Uterus (tissue), 4 donors: ENCODE measurements at places on chromosomes 4 and X.

DNA sequence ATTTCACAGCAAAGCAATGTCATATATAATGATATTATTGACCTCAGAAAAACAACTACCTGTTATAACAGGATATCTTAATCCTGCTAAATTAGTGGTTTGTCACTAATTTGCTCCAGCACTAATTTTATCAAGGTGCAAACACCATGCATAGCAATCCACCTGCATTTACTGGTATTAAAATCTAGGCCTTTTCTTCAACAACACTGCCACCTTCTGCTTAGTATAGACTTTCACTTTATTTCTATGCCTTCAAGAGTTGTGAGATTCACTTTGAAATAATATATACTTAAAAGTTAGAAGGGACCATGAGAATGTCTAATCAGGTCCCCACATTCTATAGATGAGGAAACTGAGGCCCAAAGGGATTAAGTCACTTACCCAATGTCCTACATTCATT is 82.1 kb upstream of the IQCM start:
- no peaks in the 10 kb centered on the region for H3K4me1 ChIP-seq
- no peaks in the 10 kb centered on the region for H3K27me3 ChIP-seq
- DNase-seq: no peak
- H3K36me3 ChIP-seq: no peaks in the 10 kb centered on the region
- H3K4me3 ChIP-seq: no peak overlapping the region

DNA sequence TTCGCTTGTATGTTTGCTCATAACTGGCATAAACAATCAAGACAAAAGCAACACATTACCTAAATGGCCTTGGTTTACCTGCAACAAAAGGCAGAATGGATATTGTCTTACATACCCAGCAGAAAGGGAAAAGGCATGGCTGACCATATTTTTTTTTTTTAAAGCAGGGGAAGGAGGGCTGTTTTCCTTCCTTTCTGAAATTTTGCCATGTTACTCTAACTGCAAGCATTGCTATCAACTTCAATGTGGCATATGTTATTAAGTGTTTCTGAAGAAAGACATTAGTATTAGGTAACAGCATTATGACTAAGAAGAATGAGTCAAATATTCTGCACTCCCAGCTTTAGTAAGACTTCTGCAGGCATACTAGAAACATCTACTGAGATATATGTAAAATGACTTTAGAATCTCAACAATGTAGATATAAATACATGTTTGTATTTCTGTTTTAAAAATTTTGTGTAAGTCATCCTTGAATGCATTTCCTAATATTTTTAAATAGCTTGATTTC is 512.6 kb upstream of the FAM241A start:
- H3K27ac ChIP-seq: no peak overlapping the region
- peaks cover 12% of the 10 kb centered on the region for H3K27me3 ChIP-seq
- no peaks in the 10 kb centered on the region for H3K4me1 ChIP-seq
- no peak overlapping the region for H3K4me3 ChIP-seq

- no peaks in the 10 kb centered on the region for H3K27me3 ChIP-seq
- H3K27ac ChIP-seq: no peak overlapping the region
- H3K4me1 ChIP-seq: no peaks in the 10 kb centered on the region
- DNase-seq: no peak
- H3K36me3 ChIP-seq: no peaks in the 10 kb centered on the region
Measured at GRCh38 chr4:5165420-5166369, 114.4 kb downstream of the STK32B start.

DNA sequence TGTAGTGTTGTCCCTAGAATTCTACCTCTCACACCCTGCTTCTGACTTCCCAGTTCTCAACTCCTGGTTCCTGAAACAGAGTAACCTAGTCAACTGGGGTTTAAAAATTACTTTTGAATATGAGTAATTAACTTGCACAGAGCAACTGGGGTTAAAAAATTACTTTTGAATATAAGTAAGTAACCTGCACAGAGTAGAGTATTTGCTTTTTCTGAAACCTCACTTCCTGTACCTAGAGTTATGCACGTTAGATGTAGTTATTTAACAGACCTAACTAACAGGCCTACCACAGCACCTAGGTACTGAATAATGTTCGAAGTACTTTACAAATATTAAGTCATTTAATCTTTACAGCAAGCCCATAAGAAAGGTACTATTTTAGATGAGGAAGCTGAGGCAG is 32.9 kb downstream of the SLC39A8 start:
- H3K27ac ChIP-seq: no peak overlapping the region
- DNase-seq: no peak
- H3K4me3 ChIP-seq: no peak overlapping the region
- no peaks in the 10 kb centered on the region for H3K36me3 ChIP-seq
- H3K4me1 ChIP-seq: no peaks in the 10 kb centered on the region
- H3K27me3 ChIP-seq: no peaks in the 10 kb centered on the region

GRCh38 chr4:43330288-43330687 is 437.8 kb downstream of the GRXCR1 start:
- no peak for DNase-seq
- H3K36me3 ChIP-seq: no peaks in the 10 kb centered on the region
- no peaks in the 10 kb centered on the region for H3K27me3 ChIP-seq
- no peak overlapping the region for H3K27ac ChIP-seq
- no peak overlapping the region for H3K4me3 ChIP-seq

GRCh38 chr4:122960611-122961000 is 38.2 kb upstream of the NUDT6 start:
- H3K27me3 ChIP-seq: no peaks in the 10 kb centered on the region
- H3K4me1 ChIP-seq: no peaks in the 10 kb centered on the region
- no peak for DNase-seq
- H3K27ac ChIP-seq: peak overlapping the region; percentile 33
- H3K36me3 ChIP-seq: no peaks in the 10 kb centered on the region

- H3K4me3 ChIP-seq: peak overlapping the region; percentile 83
- H3K4me1 ChIP-seq: peaks cover 7% of the 10 kb centered on the region
- H3K27me3 ChIP-seq: no peaks in the 10 kb centered on the region
- peak overlapping the region; percentile 85 for H3K27ac ChIP-seq
- H3K36me3 ChIP-seq: no peaks in the 10 kb centered on the region
- DNase-seq: no peak
Measured at GRCh38 chr4:1290165-1290977, 680 bp downstream of the MAEA start.

- no peaks in the 10 kb centered on the region for H3K36me3 ChIP-seq
- H3K4me3 ChIP-seq: no peak overlapping the region
- H3K4me1 ChIP-seq: no peaks in the 10 kb centered on the region
- H3K27ac ChIP-seq: no peak overlapping the region
- DNase-seq: no peak
Measured at GRCh38 chr4:55329012-55329411, 17.0 kb upstream of the SRD5A3 start.

DNA sequence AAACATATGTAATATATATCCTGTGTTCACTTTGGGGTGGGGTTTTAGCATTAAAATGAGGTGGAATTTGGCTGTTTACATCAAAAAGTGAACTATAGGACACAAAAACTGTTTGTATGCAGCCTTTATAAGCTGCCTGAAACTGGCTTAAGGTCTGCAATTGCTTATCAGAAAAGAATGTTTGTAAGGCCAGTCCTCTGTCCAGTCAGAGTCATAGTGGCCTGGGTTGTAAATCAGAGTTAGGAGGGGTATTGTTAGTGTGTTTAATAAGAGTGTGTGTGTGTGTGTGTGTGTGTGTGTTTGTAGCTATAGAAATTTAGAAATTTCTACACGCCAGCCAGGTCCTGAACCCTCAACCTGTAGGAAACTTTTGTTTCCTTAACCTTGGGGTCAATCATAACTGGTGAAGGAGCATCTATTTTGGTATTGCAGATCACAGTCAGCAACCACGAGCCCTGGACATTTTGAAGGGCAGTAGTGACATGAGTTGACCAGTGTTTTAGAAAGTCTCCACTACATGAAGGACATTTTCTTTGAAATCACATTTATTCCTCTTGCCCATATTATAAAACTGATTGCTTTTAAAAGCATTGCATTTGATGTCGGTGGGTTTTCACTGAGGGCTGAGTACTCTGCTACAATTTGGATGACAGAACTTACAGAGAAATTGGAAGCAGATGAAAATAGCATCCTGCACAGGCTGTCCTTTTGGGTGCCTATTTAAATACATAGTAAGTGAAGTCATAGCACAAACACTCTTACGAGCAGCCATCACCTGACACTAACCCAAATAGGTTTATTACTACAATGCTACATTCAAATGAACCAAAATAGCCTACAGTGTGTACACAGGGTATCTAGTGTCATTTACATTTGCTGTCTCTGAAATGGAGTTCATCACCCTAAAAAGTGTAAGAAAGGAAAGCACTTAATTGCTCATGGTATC is 11.2 kb upstream of the TMEM154 start:
- H3K27me3 ChIP-seq: no peaks in the 10 kb centered on the region
- no peaks in the 10 kb centered on the region for H3K36me3 ChIP-seq
- no peak for DNase-seq

GRCh38 chrX:140766024-140766611 is 56.6 kb downstream of the LINC00632 start:
- no peaks in the 10 kb centered on the region for H3K36me3 ChIP-seq
- H3K4me1 ChIP-seq: no peaks in the 10 kb centered on the region
- H3K27me3 ChIP-seq: no peaks in the 10 kb centered on the region
- H3K27ac ChIP-seq: no peak overlapping the region
- no peak overlapping the region for H3K4me3 ChIP-seq

- H3K27ac ChIP-seq: no peak overlapping the region
- H3K36me3 ChIP-seq: no peaks in the 10 kb centered on the region
- no peaks in the 10 kb centered on the region for H3K27me3 ChIP-seq
- H3K4me1 ChIP-seq: no peaks in the 10 kb centered on the region
Measured at GRCh38 chr4:40731792-40732245, 17.9 kb upstream of the NSUN7 start.

- no peak for DNase-seq
- H3K27me3 ChIP-seq: no peaks in the 10 kb centered on the region
Measured at GRCh38 chr4:18756671-18757070, 735.1 kb upstream of the LCORL start.

DNA sequence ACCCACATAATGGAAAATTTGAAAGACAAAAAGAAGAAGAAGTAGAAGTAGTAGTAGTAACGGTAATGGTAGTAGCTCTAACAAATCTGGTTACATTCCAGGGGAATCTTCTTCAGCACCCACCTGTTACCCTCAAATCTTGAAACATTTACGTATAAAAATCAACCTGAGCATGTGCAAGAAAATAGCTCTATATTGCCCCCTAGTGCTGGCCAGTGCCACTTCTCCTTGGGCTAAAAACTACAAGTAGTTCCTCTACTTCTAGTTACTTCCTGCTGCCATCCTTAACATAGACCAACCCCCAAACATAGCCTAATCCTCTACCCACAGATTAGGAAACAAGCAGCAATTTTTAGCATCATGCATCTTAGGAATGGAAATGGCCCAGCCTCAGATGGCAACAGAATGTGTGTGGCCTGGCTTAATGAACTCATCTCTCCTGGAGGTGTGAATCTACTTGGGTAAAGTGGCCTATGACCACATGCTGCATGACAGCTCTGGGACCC is 3.1 kb downstream of the PDGFC start:
- peak; percentile 81 for DNase-seq
- H3K4me1 ChIP-seq: no peaks in the 10 kb centered on the region
- H3K27ac ChIP-seq: peak overlapping the region; percentile 95
- H3K4me3 ChIP-seq: peak overlapping the region; percentile 69
- H3K36me3 ChIP-seq: no peaks in the 10 kb centered on the region
- no peaks in the 10 kb centered on the region for H3K27me3 ChIP-seq

GRCh38 chr4:2592572-2592971 is 56.1 kb downstream of the FAM193A start:
- H3K4me1 ChIP-seq: no peaks in the 10 kb centered on the region
- DNase-seq: peak; percentile 5
- H3K4me3 ChIP-seq: no peak overlapping the region

DNA sequence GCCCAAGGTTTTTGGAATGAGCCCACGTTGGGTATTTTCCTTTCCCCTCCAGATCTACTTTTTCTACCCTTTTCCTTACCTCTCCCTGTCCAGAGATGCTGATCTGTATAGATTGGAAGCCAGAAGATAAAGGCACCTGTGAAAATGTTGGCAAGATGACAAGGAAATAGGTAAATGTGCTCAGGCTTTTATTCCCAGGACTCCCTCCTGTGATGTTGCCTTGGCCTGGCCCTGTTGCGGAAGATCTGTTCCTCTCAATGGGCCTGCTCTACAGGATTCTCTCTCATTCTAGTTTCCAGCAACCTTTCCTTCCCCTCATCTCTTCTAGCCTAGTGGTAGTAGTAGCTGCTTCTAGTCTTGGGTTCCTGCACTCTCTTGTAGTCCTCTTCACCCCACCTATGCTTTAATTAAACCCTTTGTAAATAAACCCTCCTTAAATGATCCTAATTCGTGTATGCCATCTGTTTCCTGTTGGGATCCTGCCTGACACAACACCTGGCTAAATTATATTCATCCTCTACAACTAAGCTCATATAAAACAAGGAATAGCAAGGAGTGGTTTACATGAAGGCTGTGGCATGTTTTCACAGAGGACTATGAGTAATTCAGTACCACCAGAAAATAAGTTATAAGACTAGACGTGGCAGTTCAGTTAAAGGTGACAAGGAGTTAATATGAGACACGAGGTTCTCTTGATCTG is 95.7 kb upstream of the MAOA start:
- no peak overlapping the region for H3K4me3 ChIP-seq
- H3K27ac ChIP-seq: no peak overlapping the region
- no peaks in the 10 kb centered on the region for H3K4me1 ChIP-seq
- no peaks in the 10 kb centered on the region for H3K27me3 ChIP-seq

GRCh38 chr4:25702848-25703247 is 47.2 kb downstream of the SLC34A2 start:
- no peak overlapping the region for H3K4me3 ChIP-seq
- no peak overlapping the region for H3K27ac ChIP-seq
- H3K4me1 ChIP-seq: no peaks in the 10 kb centered on the region
- no peaks in the 10 kb centered on the region for H3K27me3 ChIP-seq

GRCh38 chrX:102129473-102129872 is 4.0 kb downstream of the TCEAL2 start:
- no peaks in the 10 kb centered on the region for H3K36me3 ChIP-seq
- no peaks in the 10 kb centered on the region for H3K27me3 ChIP-seq
- no peaks in the 10 kb centered on the region for H3K4me1 ChIP-seq
- H3K4me3 ChIP-seq: no peak overlapping the region
- no peak overlapping the region for H3K27ac ChIP-seq
- DNase-seq: no peak

GRCh38 chr4:718460-718859 is 12.8 kb downstream of the PCGF3 start:
- H3K36me3 ChIP-seq: no peaks in the 10 kb centered on the region
- DNase-seq: no peak
- no peaks in the 10 kb centered on the region for H3K27me3 ChIP-seq
- no peak overlapping the region for H3K27ac ChIP-seq
- no peaks in the 10 kb centered on the region for H3K4me1 ChIP-seq

- no peak for DNase-seq
- no peak overlapping the region for H3K4me3 ChIP-seq
- no peak overlapping the region for H3K27ac ChIP-seq
- no peaks in the 10 kb centered on the region for H3K36me3 ChIP-seq
- no peaks in the 10 kb centered on the region for H3K27me3 ChIP-seq
Measured at GRCh38 chrX:120823556-120823955, 52.1 kb downstream of the CT47B1 start.
